ENCODE measurements at places on chromosomes 4 and X.
A peak's percentile ranks its signal among the peaks of the same experiment; 100 is the strongest.

GRCh38 chrX:8730812-8731558 lies 952 bp downstream of the ANOS1 start:
- DNase-seq, result no peak

GRCh38 chrX:7927259-7928167 lies at the start of gene PNPLA4:
TSS of gene PNPLA4 (minus strand) at chrX:7927413. CDS start at chrX:7926119, 1,294 bp downstream.
- DNase-seq, result no peak

GRCh38 chr4:140116442-140117104 lies 37.4 kb downstream of the MAML3 start:
- DNase-seq, result no peak

DNA sequence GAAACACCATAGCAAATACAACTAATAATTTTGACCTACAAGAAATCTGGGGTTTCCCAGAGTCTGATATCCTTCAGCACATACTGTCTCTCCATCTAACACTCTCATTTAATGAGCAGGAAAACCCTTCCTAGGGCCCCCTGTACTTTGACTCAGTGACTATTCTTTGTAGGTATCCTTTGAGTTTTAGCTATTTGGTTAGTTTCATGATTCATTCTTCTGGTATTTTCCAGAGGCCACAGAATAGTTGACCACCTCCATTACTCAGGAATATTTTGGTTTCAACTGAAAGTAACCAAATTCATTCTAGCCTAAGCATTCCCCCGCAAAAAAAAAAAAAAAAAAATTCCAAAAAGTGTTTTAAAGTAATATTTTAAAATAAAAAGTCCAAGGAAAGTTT lies 140.0 kb downstream of the IDS start:
- no peak for DNase-seq

DNA sequence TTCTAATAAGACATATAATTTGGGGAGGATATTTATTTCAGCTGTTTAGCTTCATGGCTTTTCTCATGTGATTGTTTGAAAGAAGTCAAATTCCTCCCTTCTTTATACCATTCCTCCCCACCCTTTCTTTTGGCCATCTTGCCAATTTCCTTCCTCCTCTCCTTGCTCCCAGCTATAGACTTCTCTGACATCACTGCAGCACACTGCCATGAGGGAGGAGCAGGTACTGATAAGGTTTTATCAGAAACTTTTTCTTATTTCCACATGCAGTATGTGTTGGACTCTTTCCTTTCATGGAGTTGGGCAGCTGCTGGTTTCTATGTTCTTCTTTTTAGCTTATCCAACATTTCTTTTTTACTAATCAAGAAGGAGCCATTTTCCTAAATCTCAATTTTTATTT lies 481.7 kb upstream of the NR3C2 start:
- DNase-seq, result no peak

DNA sequence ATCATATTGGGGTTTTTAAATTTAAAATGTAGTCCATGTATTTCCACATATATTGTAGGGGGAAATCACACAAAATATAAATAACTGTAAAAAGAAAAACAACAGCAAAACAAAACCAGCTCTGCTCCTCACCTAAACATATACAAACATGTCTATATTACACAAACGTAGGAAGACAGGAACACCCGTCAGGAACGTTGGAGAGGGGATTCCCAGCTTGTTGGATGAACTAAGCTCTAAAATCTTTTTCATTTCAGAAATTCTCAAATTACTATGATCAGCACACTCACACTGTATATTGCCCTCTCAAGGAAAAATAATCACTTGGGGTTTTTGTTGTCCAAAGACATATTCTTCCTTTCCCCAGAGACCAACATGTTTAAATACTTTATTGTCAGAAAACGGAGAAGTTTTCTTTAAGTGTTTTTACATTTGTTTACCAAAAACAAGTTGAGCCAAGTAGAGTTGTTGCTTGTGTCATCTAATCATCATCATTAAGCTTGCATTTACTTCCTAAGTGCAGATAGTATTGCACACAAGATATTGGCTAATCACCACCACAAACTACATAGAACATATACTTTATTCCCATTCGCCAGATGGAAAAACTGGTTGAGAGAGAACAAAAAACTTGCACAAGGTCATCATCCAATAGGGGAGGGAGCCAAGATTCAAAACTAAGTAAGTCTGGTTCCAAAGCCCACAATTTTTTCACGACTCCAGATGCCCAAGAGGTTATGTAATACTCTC lies 2.4 kb upstream of the TLR10 start:
- no peak for DNase-seq

GRCh38 chrX:25002661-25003020 lies 13.1 kb downstream of the ARX start:
- DNase-seq, result no peak

DNA sequence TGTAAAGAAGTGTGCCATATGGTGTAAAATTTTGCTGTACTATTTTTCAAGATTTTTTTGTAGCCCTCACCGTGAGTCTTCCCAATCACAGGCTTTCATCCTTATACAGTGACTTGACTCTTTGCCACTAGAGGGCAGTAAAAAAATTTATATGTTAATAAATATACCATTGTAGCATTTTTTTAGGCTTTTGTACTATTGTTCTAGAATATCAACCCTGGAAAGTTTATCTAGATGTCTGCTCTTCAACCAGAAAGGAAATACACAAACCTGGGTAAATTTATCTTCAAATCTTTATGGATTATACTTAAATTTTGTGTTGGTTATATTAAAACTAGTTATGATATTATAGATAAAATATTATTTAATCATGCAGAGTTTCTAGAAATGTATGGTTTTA lies 235.3 kb downstream of the TENM3 start:
- peak; percentile 55 for DNase-seq

DNA sequence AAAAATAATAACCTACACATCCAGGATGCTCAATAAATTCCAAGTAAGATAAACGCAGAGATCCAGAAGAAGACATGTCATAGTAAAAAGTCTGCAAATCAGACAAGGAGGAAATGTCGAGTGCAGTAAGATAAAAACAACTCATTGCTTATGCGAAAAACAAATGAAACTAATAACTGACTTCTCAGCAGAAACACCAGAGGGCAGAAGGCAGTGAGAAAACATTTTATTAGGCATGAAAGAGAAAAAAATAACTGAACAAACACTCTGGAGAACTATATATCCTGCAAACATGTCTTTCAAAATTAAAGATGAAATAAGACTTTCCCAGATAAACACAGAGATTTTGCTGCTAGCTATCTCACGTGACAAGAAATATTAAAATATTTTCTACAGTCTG lies 201.3 kb upstream of the CTSO start:
- DNase-seq, result no peak

DNA sequence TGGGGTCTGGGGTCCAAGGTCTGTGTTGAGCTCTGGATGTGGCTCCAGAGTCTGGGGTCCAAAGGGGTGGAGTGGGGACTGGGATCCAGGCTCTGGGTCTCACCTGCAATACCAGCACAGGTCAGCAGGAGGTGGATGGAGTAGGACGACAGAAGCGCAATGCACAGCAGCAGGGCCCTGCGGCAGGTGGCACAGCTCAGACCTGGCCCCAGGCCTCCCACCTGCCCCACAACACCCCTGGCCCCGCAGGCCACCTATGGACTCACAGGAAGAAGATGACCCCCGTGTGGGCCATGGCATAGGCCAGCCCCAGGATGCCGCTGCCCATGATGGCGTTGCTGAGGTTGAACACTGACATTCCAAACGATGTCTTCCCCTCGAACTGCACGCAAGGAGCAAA lies 3.4 kb downstream of the SLC38A5 start:
- no peak for DNase-seq

DNA sequence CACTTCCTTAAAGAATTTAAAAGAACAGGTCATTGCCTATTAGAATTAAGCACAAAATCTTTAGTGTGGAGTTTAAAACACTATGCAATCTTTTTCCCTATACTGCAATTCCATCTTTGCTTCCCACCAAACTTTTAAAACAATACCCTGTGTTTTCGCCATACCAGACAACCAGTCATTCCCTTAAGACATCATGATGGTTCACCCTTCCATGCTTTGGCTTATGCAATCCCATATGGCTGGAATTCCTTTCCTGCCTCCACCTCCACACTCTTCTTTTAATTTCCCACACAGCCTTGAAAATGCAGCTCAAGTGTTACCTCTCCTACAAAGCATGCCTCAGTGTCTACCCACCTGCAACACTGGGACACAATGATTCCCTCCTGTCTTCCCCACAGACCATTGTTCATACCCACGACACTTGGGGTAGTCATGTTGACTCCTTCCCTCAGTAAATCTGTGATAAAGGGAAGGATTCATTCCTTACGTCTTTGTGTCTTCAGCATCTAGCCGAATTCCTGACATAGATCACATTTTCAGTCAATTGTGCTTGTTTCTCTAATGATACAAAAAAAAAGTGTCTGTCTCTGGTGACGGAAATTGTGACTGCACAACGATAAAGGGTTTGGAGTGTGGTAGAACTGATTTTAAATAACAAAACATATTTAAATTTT lies 166.3 kb downstream of the FNIP2 start:
- DNase-seq, result no peak

All from glomerular endothelial cell (primary cell).